ENCODE measurements at places on chromosomes 11 and 22.
A peak's percentile ranks its signal among the peaks of the same experiment; 100 is the strongest.

DNA sequence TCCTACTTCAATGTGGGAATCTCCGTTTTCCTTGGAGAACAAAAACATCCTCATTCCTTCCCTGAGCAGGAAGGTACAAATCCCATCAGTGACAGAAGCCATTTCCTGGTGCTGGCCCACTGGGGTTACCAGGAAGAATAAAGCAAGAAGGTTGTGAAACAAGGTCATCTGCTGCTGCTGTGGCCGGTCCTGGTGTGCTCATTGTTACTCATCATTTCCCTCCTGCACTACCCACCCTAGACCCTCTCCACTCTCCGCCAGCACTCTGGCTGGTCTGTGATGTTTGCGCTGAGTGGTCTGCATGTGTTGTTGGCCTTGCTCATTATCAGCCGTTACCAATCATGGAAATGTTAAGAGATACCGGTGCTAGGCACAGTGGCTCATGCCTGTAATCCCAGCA is 37.0 kb downstream of the OSBP2 start:
- no peak for DNase-seq

DNA sequence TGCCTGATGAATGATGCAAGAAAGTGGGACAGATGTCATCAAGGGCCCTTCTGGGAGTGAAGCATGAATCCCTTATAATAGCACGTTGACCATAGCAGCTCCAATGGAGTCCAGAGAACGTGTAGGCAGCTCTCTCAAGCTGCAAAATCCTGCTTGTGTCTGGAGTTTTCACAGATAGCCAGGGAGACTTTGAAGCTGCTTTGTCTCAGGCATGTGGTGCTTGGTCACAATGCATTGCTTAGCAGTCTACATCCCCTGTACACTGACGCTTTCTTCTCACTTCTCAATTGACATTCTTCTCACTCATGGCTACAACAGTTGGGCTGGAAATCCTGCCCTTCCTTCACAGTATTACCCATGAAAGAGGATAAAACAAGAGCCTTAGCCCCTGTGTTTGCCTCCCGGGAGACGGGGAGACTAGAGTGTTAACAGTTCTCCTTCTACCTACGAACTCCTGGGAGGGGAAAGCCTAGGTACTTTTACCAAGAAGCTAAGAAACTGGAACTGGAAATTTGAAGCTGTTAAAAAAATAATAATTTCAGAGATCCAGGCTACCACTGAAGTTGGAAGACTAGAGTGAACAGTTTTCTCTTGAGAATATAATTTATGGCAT is 20.7 kb upstream of the MMP7 start:
- no peak for DNase-seq

GRCh38 chr11:8099291-8099899 is 18.4 kb downstream of the TUB start:
- peak; percentile 81 for DNase-seq

DNA sequence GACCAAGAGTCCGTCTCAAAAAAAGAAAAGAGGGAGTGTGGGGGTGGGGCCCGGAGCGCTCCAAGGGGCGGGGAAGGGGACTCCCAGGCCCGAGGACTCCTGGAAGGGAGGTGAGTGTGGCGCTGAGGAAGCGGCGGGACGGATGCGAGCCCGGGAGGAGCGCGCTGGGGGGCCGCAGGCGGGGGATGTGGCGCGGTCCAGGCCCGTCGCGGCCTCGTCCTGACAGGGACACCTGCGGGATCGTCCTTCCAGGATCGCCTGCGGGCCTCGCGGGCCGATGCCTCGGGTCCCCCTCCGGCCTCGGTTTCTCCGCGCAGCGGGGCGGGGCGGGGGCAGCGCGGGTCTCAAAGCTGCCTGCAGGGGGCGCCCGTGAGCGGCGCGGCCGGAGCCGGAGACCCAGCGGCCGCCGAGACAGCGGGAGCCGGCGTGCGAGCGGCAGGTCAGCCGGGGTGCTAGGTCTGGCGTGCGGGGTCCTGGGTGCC is 3.8 kb upstream of the ADORA2A start:
- peak; percentile 78 for DNase-seq

DNA sequence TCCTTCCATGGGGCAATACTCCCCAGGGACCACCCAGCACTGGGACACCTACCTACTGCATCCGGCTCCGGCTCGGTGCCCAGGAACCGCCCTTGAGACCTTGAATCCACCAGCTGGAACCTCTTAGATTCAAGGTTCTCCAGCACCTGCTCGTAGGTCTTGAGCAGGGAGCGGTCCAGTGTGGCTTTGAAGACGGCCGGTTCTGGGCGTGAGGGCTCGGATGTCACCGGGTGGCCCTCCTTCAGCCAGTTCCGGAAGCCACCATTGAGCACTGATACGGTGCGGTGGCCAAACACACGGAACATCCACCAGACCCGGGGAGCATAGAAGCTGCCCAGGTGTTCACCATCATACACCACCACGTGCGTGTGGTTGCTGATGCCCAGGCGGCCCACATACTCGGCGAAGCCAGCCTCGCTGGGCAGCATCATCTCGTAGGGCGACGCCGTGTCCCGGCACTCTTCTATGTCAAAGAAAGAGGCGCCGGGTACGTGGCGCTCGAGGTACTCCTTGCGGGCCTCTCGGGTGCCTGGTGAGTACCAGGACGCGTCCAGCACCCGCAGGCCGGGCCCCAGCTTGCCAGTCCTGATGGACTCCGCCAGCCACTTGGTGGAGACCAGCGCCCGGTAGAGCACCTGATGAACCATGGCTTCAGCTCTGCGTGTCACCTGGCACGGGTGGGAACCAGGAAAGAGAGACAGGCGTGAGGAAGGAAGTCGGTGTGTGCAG is 997 bp downstream of the TST start:
- no peak for DNase-seq

DNA sequence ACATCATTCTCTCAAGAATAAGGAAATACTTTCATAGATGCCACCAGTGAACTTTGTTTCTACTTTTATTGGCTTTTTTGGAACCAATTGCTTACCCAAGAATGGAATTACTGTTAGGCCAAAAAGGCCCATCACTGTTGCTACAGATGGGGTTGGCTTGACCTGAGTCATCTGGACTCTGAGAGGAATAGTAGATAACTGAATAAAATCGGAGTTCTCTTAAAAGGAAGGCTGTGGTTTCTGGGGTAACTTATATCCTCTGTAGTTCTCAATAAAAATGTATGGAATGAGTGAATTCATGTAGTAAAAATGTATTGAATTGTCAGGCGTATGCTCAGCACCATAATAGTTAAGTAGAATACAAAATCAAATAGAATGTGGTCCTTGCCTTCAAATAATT is 56.6 kb downstream of the ARHGEF12 start:
- DNase-seq = no peak

DNA sequence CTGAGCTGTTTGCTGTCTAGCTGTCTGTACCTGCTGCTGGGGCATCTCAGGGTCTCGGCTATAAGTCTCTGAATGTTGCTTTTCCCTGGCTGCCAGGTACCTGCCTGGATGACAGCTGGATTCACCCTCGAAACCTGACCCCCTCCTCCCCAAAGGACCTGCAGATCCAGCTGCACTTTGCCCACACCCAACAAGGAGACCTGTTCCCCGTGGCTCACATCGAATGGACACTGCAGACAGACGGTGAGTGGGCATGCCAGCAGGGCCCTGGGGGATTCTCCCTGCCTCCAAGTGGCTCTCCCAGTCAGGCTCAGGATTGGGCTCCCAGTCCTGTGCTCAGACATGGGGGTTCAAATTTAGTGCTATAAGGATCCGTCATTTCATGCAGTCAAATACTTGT is 12.9 kb downstream of the IL17RA start:
- DNase-seq = no peak

DNA sequence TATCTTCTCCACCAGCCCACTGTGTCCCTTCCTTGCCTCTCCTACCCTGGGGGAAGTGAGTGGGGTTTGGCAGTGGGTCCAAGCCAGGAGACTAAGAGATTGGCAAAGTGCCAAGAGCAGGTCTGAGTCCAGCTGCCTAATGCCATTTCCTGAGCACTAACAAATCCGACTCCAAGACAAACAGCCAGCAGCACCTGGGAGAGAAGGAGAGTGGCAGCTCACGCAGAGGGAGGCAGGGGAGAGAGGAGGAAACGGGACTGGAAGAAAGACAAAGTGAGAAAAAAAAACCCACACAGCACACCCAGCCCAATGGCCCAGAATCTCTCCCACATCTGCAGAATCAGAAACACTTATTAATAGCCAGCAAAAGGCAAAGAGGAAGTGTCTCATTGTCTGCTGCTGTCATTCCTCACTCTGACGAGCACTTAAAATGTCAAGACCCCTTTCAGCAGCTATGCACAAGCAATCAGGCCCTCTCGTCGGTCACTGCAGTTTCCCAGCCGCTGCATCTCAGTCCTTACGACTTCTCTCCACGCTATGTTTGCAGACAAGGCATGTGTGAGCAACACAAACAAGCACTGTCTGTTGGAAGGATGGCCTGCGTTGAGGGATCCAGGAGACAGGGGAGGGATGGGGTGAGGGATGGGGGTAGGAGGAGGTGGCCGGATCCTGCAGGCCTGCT is 558.4 kb upstream of the CADM1 start:
- DNase-seq = no peak

- no peak for DNase-seq
Observed at GRCh38 chr22:25357606-25358420, 138.4 kb downstream of the CRYBB2 start.

DNA sequence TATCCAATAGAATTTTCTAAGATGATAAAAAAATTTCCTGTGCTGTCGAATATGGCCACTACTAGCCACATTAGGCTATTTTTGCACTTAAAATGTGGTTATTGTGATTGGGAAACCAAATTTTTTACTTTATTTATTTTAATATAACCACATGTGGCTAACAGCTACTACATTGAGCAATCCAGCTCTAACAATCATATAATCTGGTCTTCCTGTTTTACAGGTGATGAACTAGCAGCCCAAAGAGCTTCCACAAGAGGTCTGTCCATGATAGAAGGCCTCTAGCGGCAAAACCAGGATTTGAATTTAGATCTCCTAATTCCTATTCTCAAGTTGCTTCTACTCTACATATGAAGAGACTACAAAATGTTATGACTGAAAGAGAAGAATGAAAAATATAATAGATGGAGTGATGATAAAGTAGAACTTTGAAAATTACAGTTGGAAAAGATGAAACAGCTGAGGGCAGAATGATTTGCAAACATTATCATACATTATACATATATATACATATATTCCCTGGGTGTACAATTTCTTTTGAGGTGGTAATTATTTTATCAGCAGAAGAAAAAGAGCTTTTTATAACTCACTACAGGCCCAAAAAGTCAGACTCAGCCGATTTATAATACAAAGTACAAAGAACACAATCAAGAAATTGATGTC is 363.5 kb upstream of the PITPNB start:
- DNase-seq = no peak

DNA sequence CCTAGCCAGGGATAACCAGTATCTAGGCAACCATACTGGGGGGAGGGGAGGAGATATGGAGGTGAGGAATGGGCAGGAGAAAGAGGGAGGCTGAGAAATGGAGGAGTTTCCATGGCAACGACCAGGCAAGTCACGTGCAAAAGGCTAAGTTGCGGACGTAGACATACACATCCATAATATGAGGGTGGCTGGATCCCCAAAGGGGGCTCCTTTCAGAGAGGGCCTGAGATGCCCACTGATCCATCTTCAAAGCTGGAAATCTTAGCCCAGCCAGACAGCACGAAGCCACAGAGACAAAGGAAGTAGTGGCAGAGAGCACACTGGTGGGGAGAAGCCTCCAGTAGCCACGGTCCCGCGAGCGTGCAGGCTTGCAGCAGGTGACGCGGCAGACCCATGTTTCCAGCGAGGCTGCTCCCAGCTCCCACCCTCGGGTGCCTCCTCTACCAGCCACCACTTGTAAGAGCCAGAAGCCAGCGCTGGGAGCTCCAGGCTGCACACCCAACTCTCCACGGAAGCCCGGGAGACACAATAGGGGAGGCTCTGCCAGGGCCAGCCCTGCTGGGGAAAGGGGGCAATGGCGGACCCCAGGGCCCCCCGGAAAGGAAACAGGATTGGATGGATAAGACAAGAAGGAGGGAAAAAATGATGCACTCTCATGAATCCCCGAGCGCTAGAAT is 938 bp downstream of the FXYD6 start:
- no peak for DNase-seq

- no peak for DNase-seq
Observed at GRCh38 chr11:72955466-72955865, 141.3 kb downstream of the ATG16L2 start.

DNA sequence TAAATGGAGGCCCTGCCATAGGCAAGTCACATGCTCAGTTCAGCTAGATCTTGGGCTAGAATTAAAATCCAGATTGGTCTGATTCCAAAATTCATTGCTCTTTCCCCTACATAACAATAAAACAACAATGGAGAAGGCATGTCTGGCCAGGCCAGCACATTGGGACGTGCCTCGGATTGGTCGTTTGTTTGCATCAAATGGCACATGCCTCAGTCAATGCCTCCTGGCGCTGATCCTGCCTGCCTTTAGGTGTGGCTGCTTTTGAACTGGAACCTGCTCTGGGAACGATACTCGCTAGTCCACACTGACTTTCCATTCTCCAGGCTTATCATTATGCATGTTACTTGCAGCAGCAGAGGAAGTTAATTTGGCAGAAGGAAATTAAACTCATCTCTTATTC is 322.1 kb downstream of the NELL1 start:
- DNase-seq = no peak

DNA sequence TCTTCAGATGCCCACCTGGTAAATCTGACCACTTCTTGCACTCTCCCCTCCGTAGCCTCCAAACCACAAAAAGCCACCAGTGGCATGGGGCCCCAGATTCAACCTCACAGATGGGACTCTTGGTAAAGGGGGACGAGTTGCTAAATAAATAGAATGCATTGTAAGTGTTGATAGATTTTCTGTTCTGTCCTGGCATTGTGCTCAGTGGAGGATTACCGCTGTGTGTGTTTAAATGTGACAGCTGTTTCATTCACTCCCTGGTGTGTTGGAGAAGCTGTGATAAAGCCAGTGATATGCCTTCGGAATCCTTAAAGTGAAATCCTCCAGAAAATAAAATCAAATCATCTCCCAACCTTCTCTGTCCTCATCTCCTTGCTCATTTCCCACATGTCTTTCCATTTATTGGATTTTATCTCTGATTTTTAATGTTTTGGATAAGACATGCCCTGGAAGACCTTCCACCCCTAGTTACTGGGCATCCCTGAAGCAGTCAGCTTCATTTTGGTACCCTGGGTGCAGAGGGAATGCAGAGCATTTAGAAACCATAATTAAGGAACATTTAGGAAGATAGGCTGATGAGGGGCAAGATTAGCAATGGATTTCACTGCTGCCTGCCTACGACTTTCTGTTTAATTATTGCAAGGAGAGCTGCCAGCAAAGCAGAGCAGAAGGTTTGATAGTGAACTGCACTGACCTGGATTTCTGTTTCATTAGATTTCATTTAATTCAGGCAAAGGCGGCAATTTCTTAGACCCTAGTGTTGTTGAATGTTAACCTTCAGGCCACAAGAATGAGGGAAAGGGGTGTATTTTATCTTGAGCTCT is 460.9 kb upstream of the KIRREL3 start:
- DNase-seq = no peak

DNA sequence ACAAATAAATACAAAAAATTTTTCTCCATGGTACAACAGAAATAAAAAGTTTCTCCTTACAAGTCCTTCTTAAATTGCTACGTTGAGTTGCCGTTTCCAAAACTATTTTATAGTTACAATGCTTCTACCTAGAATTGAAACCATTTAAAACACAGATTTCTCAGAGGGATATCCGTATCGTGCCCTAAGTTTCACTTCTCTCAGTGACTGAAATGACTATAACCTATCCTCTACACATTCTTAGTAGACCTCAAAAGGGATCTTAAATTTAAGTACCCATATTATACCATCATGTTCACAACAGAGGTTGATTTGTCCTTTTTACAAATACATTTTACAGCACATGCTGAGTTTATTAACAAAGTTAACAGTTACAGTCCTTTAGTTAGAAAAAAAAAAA is 44.1 kb downstream of the USP28 start:
- no peak for DNase-seq

GRCh38 chr11:78000193-78000592 is 5.7 kb upstream of the INTS4 start:
- DNase-seq = peak; percentile 56
